NCI-H187 (cell line): ENCODE measurements at places on chromosomes 7 and 10.

DNA sequence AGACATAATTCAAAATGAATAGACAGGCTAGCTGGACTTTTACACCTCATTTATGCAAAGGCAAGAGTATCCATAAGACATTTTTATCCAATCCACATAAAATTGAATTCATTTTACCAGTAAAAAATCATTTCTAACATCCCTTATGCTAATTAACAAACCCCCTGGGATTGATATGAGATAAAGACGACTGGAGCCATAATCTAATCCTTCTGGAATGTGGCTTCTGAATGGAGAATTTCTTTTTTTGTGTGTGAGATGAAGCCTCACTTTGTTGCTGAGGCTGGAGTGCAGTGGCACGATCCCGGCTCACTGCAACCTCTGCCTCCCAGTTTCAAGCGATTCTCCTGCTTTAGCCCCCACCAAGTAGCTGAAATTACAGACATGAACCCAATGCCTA is 90.4 kb downstream of the AKR1D1 start:
- no peak for DNase-seq

DNA sequence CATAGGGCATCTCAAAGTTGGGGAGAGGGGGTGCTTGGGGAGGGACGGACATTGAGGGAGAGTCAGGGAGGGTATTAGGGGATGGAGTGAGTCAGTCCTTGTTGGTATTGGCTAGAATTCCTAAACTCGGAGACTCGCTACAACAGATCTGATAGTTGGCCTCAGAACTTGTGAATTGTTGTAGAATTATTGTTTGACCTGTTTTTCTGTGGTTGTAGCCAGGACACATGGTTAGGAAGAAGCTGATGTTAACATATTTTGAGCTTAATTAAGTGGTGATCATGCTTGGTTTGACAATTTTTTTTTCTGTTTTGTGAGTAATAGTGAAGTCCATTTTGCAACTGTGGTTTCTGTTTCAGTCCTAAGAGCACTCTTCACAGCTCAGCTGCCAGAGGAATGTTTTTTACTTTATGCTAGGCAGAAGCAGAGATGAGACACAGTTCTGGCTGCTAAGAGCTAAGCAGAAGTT is 1190.3 kb upstream of the C7orf33 start:
- no peak for DNase-seq

DNA sequence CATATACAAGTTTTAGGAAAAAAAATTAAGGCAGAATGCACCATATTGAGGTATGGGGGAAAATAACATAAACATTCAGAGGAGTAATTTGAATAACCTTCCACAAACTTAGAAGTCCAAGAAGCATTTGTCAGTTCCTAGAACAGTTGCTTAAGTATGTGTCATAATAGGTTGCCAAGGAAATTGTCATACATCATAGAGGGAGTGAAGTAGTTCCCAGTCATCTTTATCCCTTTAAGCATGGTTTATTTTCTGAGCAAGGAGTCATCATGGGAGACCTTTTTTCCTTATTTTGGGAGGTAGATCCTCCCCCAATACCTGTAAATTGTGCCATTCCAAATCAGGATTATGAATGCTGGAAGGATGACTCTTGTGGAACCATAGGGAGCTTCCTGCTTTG is at the start of gene SSMEM1:
Gene SSMEM1 (plus strand): TSS at position 219 of the 400 bp plus-strand sequence. CDS start 51 bp downstream, at position 270.
- no peak for DNase-seq

GRCh38 chr10:6871128-6871527 is 291.1 kb upstream of the PRKCQ start:
- DNase-seq, result no peak

DNA sequence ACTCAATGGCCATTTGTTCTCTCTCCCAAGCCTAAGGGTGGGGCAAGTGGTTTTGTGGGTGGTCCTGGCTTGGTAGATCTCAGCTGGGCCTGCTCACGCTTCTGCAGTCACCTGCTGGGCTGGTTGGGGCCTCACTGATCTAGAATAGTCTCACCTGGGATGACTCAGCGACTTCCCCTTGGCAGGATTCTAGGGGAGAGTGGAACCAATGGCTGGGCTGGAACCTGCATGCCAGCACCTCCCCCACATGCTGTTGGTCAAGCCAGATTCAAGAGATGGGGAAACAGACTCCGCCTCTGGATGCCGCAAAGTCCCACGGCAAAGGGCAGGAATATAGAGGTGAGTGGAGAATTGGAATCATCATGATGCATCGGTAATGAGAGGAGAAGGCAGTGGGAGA is 292.9 kb upstream of the NPVF start:
- no peak for DNase-seq

DNA sequence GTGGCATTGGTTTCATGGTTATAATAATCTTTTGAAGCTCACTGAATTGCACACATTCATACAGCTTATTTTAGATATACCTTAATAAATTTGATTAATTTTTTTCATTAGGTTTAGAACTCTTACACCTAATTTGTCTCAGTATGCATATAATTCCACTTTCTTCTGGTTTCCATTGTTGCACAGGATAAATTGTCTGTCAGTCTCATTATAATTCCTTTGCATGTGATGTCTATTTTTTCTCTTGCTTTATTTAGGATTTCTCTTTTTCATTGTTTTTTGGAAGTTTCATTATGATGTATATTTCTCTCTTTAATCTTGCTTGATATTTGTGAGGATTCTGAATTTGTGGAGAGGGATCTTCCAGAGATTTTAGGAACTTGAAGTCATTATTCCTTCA is 84.7 kb downstream of the ARL5B start:
- no peak for DNase-seq
